ENCODE measurements at places on chromosomes 3 and 15.
A peak's percentile ranks its signal among the peaks of the same experiment; 100 is the strongest.

DNA sequence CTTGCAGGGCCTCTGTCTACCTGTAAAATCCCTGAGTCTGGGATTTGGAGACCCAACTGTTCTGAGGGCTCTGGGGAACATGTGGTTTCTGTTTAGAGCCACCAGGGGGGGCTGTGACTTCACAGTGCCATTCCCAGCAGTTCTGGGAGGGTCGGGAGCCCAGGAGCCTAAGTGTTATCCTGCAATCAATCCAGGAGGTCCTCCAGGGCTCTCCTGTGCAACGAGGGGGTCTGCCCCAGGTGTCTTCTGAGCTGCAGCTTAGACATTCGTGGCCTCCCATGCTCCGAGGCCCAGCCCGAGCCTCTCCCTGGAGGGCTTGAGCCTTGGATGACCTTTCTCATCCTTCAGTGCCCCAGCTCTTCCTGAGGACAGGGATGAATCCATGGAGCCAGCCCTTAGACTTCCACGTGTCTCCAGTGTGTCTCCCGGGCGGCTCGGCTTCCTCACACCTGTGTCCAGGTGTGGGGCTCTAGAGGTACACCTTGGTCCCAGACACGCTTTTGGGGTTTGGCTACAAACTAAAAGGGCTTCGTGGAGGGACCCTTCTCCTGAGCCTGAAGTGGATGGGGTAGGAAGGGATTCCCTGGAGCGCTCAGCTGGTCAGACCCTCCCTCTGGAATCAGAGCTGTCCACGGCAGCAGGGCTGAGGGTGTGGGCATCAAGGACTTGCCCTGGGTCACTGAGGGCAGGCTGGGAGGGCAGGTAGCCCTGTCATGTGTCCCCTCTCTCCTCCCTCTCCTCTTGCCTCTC, 20.3 kb upstream of the ABTB1 start:
- DNase-seq: peak; percentile 50

- DNase-seq: no peak
Measured at GRCh38 chr3:123140550-123140949, 61.2 kb upstream of the SEC22A start.

DNA sequence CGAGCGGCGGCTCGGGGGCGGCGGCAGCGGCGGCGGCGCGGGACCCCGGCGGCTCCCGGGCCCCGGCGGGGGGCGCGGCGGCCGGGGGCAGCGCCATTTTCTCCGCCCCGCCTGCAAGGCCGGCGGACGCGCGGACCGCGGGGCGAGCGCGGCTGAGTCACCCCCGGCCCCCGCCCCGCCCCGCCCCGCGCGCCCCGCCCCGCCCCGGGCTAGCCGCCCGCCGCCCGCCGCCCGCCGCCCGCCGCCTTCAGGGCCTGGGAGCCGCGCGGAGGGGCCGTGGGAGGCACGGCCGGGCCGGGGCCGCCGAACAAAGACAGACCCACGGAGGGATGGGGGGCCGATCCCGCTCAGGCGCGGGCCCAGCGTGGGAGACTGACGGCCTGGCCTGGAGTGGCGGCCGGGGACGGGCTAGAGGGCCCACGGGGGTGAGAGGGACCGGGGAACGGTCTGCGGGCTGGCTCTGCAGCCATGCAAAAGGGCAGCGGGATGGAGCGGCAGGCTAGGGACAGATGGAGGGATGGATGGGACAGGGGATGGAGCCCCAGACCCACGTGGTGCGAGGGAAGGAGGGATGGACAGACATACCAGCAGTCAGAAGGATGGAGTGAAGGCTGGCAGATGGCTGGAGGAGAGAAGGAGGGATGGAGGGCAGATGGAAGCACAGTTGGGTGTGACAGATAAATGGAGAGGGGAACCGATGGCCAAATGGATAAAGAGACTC, at the start of gene EIF4E3:
EIF4E3 (minus strand) TSS at position 132 of the 721 bp plus-strand sequence; CDS start at position 97, 35 bp downstream.
- peak; percentile 50 for DNase-seq

- no peak for DNase-seq
Measured at GRCh38 chr3:56022619-56023018, 445.6 kb downstream of the ERC2 start.

- DNase-seq: no peak
Measured at GRCh38 chr3:32437896-32438295, 46.2 kb downstream of the CMTM7 start.
